ENCODE measurements at places on chromosomes 4 and X. TPM values are rescaled to one million over a fixed set of nuclear protein-coding genes. Genes with fewer than 3 reads are reported as not detected.

DNA sequence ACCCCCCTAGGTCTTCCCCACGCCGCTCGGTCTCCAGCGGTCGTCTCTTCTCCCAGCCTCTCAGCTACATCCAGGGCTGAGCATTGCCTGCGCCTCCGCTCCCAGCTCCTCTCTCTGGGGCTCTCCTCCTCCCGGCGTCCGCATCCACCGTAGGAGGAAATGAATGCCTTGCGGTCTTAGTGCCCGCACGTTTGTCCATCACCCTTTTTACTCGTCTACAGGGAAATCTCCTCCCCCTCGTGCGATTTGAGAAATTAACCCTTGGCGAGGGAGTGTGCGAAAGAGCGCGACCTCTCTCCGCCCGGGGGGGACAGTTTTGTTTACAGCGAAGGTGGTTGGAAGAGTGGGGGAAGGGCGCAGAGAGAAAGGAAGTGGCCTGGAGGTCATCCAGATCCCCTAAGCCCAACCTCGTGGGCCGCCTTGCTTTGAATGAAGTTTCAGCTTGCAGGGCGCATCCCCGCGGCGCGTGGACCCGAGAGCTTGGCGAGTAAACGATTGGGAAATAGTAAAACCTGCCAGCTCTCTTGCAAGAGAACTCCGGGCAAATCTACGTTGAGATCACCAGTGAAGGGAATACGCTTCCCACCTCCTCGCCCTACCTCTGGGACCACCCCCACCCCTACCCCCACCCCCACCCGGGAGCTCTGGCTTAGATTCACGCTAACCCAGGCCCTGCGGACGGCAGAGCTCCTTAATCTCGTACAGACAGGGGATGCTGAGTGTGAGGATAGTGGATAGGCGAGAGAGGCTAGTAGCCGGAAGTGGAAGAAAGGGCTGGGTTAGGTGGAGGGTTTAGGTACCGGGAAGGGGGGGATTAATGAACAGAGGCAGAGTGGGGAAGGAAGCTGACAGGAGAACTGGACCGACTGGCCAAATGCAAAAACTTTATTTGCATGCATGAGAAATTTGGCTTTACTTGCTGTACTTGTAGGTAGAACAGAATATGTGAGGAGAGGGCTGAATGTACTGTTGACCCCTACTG is at the start of gene ELOVL6:
Gene ELOVL6 (minus strand): TSS at position 181 of the 982 bp plus-strand sequence. CDS start 280 bp downstream, outside the sequence.
- DNase-seq, result peak; percentile 60

- DNase-seq, result no peak
These were observed 110.2 kb upstream of the PRPS2 start for GRCh38 chrX:12681047-12681446.

- peak; percentile 45 for DNase-seq
These were observed 102.5 kb upstream of the MID1 start for GRCh38 chrX:10722851-10723250.

GRCh38 chr4:135418353-135418752 is 1216.8 kb upstream of the PABPC4L start:
- DNase-seq, result no peak

GRCh38 chr4:112210777-112211176 is 20.8 kb upstream of the AP1AR start:
- no peak for DNase-seq

DNA sequence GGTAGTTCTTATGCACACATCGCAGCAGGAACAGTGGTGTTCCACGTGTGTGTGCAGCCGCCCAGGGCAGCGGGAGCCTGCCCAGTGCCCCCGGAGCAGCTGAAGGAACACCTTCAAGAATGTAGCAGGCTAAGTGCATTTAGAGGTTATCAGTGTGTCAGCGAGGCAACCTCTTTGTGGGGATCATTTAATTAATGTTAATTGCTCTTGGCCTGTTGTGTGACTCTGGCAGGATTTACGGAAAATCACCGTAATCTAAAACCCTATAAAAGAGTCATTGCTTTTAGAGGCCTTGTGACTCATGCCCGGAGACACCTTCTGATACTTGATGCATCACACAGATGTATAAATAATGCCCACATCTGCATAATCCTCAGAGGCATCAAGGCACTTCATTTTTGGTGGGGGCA is 47.3 kb upstream of the GATB start:
- DNase-seq, result no peak

DNA sequence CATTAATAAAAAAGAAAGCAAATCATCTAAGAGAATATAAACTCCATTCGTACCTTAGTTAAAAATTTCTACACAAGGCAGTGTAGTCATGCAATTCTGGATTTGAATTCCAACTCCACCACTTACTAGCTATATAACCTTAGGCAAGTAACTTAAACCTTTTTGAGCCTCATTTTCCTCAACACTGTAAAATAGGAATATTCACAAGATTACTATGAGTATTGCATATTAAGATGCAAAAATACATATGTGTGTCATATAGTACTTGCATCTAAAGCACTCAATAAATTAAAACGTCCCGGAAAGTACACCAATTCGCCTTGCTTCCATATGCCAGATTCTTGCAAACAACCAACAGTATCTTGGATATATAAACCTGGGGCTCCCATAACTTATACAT is 42.0 kb downstream of the HNRNPD start:
- DNase-seq, result no peak

DNA sequence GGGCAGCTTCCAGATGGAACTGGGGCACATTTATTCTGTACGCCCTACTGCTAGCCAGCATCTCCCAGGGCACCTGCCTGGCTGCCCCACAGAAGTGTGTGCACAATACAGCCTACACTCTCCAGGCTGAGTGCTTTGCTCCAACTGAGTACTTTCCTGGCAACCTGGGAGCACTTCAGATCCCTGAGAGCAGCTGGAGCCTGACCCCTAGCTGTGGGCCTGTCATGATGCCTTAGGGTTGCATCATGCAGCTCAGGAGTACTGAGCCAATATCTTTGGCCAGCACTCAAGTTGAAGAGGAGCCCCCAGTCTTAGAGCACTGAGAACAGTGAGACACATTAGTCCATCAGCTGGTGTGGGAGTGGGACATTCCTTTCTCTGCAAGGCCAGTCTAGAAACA is 321.9 kb downstream of the CFAP47 start:
- DNase-seq, result no peak

DNA sequence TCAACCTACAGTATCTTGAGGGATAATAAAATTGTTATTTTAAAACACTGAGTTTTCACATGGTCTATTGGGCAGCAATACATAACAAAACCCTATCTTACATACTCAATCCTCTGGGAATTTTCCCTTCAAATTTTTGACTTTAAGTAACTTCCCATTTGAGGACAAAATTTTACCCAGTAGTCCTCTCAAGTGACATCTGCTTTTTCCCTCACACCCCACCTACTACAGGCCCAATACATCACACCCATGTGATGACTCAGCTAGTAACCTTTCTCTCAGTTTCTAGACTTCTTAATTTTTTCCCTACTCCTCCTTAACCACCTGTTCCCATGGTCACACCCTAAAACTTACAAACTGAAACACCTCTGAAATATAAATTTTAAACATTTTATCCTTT is 12.2 kb upstream of the RAP1GDS1 start:
- no peak for DNase-seq

GRCh38 chrX:39591099-39591498 is 506.7 kb downstream of the BCOR start:
- DNase-seq, result no peak

- no peak for DNase-seq
These were observed 215.1 kb upstream of the HDX start for GRCh38 chrX:84717343-84717742.

GRCh38 chr4:19961091-19961490 is 290.6 kb upstream of the SLIT2 start:
- DNase-seq, result no peak

GRCh38 chr4:77089866-77090265 is 14.1 kb upstream of the CCNI start:
- DNase-seq, result no peak

DNA sequence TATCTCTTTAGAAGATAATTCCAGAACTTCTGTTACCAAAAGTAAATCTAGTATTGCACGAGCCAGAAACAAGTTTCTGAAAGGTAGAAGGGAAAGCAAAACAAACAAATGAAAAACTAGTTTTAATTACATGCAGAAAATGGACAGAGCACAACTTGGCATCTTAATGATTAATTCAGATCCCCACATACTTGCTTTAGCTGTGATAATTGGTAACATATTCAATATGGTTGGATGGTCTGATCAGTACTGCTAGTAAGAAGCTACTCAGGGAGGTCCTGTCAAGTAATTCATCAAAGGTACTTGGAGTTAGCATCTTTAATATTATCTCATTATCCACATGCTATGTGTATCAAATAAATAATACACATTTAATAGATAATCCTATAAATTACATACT is 204.3 kb downstream of the TRAM1L1 start:
- no peak for DNase-seq

DNA sequence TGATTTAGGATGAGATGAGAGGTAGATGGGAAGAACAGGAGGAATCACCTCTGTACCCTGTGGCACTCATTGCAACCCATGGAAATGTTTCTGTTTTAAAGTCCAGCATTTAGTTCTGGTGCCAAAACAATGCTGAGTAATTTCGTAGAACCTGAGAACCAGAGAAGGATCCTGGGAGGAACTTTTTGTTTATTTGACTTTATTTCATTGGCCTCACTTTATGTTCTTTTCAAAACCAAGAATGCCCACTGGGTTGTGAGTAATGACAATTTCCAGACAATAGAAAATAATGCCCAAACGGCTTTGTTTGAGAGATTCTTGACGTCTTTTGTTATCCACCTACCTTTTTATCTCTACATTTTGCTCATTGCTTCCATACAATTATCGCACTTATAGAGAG is 111.3 kb downstream of the SHROOM3 start:
- DNase-seq, result no peak

- DNase-seq, result no peak
These were observed 33.6 kb upstream of the CPLX1 start for GRCh38 chr4:859496-859895.

DNA sequence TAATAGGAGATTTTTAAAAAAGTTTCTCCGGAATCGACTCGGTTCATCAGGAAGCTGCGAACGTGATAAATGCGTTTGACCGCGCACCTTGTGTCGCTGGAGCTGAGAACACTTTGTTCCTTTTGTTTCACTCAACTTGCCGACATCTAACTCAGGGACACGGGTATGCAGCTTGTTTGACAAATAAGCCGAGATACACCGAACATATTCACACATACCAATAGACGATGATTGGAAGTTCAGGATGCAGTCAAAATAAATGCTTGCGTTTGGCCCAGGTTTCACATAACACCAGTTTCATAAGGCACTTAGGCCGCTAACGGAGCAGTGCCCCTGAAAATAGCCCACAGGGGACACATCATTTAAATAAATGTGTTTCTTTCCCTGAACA is 932 bp upstream of the SHISA3 start:
- no peak for DNase-seq

GRCh38 chrX:70605352-70605751 is 160.7 kb downstream of the DLG3 start:
- DNase-seq, result no peak

DNA sequence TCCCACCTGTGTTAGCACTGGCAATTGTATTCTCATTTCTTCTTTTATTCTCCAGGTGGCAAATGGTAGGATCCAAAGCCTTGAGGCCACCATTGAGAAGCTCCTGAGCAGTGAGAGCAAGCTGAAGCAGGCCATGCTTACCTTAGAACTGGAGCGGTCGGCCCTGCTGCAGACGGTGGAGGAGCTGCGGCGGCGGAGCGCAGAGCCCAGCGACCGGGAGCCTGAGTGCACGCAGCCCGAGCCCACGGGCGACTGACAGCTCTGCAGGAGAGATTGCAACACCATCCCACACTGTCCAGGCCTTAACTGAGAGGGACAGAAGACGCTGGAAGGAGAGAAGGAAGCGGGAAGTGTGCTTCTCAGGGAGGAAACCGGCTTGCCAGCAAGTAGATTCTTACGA is 176.9 kb downstream of the PTTG2 start:
- no peak for DNase-seq

DNA sequence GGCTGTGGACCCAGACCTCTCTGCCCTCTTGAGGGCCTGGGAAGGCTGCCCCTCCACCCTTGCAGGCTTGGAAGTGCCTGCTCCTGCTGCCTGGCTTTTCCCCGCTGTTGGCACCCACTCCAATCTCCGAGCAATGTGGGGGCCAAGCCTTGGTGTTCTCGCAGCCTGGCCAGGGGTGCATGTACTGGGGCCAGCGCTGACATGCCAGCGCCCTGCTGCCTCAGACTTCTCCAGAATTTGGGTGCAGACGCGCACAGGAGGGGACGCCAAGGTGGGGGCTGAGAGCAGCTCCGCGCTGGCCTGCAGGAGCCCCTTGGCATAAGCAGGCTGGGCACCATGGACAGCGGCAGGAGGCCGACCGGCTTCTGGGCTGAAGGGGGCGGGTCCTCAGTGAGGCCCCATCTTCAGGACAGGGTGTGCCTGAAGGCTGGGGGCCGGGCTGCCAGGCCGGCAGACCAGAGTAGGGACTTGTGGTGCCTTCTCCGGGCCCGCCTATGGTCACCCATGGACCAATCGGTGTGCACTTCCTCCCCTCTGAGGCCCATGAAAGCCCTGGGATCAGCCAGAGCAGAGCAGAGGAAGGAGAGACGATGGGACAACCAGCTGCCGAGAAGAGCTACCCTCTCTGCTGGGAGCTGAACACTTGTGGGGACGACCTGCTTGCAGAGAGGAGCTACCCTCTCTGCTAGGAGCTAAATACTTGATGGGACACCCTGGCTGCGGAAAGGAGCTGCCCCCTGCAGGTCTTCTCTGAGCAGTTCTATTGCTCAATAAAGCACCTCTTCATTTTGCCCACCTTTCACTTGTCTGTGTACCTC is 118.3 kb downstream of the DNAAF6 start:
- no peak for DNase-seq

DNA sequence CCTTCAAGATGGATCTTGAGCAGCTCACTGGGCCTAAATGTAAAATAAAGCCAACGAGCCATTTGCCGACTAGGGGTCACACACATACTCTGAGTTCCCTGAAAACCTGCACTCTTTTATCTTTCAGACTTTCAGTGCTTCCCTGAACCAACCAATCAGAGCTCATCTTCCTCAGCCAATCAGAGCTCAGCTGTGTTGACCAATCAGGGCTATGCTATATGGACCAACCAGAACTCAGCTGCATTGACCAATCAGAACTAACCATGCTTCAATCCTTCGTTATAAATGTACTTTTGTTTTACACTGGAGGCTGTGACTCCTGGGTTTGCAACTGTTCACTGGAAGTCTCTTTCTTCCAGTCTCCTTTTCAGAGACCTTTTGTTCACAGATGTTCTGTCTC is 19.3 kb downstream of the SLC25A53 start:
- no peak for DNase-seq

- no peak for DNase-seq
These were observed 94.6 kb downstream of the IRS4 start for GRCh38 chrX:108641589-108642272.

DNA sequence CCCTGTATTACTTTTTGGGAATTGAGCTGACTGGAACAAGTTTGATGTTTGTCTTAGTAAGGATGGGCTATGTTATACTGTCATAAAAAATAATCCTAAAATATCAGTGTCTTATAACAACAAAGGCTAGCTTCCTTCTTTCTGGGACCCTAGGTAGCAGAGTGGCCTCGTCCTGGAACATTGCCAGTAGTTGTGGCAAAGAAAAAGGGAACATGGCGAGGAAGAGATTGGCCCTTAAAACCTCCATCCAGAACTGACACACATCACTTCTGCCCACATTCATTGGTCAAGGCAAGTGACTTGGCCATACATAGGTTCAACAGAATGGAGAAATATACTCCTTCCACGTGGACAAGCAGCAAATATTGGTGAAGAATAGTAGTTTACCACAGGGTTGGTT is 287.9 kb downstream of the PPP1R2C start:
- no peak for DNase-seq

The CXCL5 gene
- total RNA-seq, result 0.20 TPM

The AFP gene
- not detected for total RNA-seq

The XAGE2 gene
- total RNA-seq, result 0.69 TPM

The CSN1S1 gene
- not detected for total RNA-seq

The CT55 gene
- total RNA-seq, result not detected

The TMEM184C gene
- total RNA-seq, result 21.2 TPM

The PRR32 gene
- total RNA-seq, result 3.5 TPM

All from skin of body (tissue), 3 donors.